ENCODE measurements at places on chromosomes 4 and X.

GRCh38 chrX:153521034-153521433, 3.6 kb downstream of the ATP2B3 start:
- DNase-seq, result no peak

- DNase-seq, result no peak
Measured at GRCh38 chrX:4547213-4547836, 833.9 kb upstream of the PRKX start.

DNA sequence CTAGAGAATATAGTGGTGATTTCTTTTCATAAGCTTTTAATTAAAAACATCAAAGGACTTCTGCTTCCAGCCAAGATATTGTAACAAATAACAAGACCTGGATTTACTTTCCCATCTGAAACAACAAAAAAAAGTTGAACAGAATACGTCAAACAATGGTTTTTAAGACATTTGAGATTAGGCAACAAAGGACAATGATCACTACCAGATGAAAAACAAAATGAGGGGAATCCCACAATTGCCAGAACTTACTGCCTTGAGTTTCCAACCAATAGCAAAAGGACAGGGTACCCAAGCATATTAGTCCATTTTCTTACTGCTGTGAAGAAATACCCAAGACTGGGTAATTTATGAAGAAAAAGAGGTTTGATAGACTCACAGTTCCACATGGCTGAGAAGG, 341.4 kb upstream of the INTU start:
- DNase-seq, result no peak

DNA sequence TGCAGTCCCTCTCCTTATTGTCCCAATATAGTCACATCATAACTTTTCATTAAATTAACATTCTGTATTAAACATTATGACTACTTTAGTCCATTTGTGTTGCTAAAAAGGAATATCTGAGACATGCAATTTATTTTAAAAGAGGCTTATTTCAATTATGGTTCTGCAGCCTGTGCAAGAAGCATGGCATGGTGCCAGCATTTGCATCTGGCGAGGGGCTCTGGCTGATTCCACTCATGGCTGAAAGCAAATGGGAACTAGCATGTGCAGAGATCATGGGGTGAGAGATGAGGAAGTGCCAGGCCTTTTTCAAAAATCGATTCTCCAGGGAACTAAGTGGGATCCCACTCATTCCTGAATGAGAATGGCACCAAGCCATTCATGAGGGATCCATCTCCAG, 476.3 kb upstream of the RPS6KA3 start:
- DNase-seq, result no peak

- no peak for DNase-seq
Measured at GRCh38 chr4:24846716-24847115, 51.3 kb downstream of the SOD3 start.
